ENCODE measurements at places on chromosomes 5 and 9.

DNA sequence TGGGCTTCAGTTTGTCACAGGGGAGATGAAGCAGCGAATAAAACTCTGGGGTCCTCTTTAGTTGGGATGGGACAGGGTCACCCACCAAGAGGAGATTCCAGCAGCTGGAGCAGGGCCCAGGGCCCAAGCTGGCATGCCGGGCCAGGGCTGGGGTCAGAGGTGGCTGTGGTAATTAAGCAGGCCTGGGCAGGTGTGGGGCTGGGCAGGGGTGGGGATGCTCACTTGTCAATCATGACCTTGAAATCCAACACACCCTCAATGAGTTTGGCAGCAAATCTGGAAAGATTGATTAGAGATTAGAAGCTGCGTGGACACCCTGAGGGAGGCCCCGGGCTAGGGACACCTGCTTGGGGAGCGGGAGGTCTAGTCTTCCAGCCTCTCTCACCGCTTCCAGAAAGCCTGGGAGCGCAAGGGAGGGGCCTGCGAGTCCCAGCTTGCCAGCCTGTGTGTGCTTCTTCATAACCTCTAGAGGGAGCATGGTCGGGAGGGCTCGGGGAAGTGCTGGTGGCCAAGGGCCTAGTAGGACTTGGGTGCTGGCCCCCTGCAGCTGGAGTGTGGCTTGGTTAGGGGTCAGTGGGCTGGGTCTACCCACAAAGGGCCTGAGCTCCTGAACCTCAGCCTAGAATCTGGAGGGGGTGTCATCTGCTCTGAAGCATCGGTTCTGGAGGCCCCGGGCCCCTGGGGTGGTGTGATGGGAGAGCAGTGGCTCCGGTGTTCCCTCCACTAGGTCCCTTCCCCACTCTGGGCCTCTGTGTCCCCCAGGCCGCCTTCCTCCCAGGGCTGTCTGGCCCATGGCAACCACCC, 7.6 kb downstream of the CRAT start:
- DNase-seq, result no peak

- no peak for DNase-seq
These were observed 19.3 kb upstream of the CAMSAP1 start for GRCh38 chr9:135926402-135927194.

DNA sequence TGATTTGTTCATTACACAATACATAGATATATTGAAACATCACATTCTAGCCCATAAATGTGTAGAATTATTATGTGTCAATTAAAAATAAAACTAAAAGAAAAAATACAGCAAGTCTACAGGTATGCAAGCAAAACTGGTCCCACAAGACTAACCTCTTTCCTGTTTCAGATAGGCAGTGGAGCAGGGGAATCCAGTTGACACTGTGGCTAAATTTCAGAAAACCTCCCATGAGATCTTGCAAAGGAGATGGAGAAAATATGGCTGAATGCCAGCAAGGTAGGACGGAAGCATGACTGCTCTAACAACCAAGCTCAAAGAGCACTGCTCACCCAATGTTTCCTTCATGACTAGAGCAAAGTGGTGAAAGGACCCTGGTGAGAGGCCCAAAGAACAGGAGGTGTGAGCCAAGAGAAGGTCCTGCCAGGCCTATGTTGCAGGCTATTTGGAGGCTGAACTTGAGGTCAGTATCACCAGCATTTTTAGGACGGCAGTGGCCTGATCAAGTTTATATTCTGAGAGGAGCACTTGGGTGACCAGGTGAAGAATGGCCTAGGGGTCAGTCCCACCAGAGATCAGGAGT, 1.1 kb upstream of the SH3TC2 start:
- DNase-seq, result no peak

DNA sequence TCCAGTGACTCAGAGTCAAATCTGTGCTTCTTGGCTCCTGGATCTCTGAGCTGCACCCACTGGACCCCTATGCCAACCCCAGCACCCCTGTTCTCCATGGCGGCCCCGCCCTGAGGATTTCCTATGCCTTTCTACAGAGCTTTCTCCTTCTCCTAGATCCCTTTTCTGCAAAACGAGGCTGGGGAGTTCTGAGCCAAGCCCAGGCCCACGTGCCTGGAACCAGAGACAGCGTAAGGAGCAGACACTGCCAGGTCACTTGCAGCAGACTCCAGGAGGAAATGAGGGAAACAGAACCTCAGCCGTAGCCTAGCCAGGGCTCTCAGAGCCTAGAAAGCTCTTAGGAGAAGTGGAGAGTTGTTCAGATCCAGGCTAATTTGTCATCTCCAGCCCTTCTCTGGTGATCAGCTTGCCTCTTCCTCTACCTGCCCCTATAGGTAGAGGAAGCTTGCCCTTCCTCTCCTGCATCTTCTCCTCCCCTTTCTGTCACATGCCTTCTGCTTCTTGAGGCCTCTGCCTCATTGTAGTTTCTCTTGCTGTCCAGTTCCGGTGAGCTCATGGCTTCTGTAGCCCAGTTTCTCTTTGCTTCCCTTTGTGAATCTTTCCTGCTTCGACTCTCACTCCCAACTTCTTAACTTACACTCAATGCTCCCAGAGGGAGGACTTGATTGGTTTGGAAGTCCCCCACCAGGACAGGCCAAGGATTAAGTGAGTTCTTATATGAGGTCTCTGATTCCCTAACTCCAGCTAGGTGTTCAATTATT, 163.4 kb downstream of the RGS3 start:
- DNase-seq, result no peak

DNA sequence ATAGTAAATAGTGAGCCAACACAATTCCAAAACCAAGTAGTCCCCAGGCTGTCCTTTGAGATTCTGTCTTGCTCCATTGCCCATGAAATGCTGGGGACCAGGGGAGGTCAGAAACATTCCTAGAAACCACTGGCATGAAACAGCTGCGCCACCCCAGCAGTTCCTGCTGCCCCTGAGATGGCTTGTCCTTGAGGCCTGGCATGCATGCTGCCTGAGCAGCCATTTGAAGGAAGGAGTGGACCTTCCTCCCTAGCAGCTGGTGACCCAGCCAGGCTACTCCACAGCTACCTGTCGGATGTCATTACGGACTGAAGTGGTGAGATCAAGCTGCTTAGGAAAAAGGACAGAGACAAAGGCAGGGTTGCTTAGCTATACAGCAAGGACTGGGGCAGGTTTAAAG, 260.6 kb downstream of the DENND1A start:
- no peak for DNase-seq

- no peak for DNase-seq
These were observed 2.3 kb upstream of the SYK start for GRCh38 chr9:90799271-90799852.
